ENCODE measurements at places on chromosomes 11 and 22.
A peak's percentile ranks its signal among the peaks of the same experiment; 100 is the strongest.

DNA sequence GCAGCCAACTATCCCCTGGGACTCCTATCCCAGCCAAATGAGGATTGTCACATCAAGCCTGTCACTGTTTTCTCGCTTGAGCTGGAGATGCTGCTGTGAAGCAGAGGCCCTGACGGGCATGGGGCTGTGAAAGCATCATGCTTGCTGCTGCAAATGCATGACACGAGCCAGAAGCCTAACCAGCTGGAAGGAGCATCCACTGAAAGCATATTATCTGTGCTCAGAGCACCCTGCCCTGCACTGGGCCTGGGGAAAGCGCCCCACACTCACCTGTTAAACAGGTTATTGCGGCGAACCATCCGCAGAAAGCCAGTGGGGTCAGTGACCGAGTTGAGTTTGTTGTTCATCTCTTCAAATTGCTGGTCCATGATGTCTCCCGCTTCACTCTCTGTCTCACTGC is 110.9 kb upstream of the PITPNB start:
- DNase-seq = no peak

DNA sequence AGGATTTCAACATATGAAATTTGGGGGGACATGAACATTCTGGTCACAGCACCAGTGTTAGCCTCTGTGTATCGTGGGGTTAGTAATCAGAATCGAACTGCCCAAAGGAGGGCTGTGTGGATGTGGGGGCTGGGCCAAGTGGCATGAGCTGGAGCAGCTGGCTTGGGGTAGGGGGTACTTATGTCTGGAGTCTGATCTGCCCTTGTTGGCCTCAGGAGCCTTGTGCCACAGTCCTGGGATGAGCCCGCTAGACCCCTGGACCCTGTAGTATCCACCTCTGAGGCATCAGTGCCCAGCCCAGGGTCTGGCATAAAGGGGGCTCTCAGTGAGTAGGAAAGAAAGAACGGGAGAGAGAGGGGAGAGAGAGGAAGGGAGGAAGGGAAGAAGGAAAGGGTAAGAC is 67.3 kb downstream of the LRRC32 start:
- no peak for DNase-seq

- no peak for DNase-seq
These were observed 12.4 kb upstream of the BRSK2 start for GRCh38 chr11:1377231-1377780.

DNA sequence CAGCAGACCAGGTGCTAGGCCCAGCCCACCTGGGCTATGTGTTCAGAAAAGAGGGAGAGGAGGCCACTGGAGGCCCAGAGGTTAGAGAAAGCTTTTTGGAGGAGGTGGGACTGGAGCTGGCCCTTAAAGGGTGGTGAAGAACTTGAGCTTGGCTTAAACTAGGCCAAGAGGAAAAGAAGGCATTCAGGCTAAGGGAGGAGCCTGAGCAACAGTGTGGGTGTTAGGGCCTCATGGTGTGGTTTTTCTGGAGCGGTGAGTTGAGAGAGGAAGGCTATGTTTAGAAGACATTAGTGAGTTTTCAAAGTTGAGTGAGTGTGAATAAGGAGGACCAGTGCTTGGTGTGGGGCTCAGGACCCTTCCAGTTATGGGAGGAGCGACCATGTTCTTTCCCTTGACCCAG is 6.2 kb downstream of the TAF6L start:
- no peak for DNase-seq

GRCh38 chr22:27336151-27337090 is 465.1 kb downstream of the MN1 start:
- no peak for DNase-seq

- DNase-seq = peak; percentile 44
These were observed 86.6 kb downstream of the DGCR2 start for GRCh38 chr22:19035474-19036228.

GRCh38 chr11:34473603-34474169 is 35.0 kb downstream of the CAT start:
- DNase-seq = no peak

DNA sequence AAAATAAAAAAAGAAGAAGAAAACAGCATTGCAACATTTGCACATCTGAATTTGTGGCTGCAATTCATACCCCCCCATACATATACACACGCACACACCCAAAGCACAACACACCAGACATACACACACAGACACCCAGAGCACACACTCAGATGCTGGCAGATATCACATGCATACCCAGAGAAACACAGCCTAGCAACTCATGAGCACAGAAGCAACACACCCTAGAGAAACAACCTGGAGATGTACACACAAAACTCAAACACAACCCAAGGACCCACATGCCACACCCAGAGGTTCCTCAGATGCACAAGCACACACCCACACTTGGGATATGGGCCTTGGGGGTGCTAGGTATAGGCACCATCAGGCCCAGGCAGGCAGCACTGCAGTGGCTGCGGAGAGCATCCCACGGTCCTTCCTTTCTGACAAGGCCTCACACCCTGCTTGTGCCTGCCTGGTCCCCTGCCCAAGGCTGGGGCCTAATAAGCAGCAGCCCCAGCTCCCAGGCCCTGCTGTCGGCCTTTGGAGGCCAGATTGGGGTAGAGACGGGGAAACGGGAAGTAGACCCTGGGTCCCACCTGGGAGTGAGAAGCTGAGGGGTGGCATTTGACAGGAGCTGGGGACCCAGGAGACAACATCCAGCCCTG is 3.1 kb downstream of the CST6 start:
- no peak for DNase-seq

DNA sequence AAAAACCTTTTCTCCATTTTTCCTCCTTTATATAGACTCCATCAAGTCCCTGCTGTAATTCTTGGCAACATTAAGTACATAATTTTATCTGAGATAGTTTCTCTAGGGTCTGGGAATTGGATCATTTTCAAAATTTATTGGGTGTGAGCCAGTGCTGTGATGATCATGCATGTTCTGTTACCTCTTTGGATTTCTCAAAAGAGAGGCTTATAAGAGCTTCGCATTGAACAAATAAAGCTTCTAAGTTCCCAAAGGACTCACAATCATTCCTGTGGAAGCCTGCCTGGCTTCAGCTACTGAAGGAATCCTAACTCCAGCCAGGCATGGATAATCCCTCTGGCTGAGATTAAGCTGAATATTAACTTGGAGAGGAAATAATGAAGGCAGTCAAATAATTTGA is 208.5 kb downstream of the RAB38 start:
- DNase-seq = no peak

DNA sequence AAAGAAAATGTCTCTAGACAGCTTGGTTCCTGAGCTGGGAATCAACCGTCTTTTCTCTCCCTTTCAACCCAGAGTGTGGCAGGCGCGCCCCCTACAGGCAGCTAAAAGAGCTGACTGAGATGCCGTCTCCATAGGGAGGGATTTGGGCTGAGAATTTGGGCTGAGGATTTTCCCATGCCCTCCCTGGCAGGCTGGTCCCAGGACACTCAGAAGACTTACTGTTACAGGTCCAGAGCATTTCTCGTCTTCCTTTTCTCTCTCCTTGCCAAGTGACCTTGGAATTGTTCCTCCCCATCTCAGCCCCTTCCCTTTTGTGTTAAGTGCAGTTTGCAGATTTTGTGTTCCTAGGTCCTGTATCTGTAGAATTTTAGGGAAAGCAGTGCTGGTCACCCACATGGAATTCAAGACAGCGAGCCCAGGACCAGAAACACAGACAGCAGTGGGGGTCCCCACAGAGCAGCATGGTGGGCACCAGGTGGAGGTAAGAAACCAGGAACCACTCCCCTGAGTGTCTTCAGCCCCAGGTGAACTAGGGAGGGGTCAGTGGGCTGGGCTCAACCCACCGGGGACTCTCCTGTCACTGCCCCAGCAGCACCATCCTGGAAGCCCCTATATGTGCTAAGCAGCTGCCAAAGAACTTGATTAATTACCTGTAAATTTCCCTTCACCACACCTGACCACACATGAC is 9.9 kb upstream of the IGLL5 start:
- DNase-seq = no peak

GRCh38 chr11:65274735-65275682 is 13.2 kb downstream of the POLA2 start:
- no peak for DNase-seq

DNA sequence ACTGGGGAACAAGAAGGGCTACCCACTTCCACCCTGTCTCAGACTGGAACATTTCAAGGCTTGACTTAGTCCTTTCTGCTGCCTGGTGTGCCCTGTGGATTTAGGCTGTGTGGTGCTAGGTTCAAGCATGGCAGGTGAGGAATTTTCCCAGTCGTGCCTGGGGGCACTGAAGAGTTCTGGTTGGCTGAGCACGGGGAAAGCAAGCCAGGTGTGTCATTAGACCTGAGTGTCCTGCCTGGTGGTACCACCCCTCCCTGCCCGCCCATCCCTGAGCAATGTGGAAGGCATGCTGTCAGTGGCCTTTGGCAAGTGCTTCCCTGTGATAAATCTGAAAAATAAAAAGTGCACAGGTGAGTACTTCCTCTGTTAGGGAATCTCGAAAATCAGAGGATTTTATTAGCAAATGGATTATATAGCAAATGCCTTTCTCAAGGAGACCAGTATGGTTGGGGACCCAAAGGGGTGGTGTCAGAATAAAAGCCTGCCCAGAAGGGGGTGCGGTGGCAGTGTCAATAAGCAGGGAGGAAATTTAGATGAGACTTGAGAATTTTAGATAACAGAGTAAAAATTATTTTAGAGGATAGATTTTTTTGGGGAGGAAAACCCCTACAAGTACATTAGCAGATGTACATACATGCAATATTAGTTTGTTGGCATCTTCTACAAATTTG is 22.8 kb downstream of the TEAD1 start:
- no peak for DNase-seq

DNA sequence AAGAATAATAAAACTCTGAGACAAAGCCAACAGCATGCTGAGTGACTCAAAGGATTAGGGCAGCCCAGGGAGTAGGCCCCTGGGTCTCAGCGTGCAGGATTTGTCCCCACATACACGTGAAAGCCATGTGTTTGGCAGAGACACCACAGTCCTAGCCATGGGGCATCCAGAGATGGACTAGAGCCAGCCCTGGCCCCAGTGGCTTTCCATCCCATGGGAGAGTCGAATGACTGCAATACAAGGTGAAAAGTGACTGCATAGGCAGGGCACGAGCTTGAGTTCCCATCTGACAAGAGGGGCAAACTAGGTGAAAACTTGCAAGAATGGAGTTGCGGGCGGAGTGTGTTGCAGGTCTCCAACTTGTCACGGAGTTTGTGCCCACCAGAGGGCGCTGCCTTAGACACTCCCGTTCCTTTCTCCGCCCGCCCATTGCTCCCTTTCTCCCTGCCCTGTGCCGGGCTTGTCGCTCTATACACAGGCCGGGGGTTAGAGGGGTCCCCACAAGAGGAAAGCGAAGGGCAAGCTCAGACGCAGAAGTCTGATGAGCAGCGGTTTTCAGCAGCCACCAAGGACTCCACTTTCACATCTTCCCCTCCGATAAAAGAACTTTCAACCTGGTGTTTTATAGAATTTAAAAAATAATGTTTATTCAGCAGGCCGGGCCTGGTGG is 24.2 kb downstream of the TSKU start:
- no peak for DNase-seq

- DNase-seq = no peak
These were observed 1101.6 kb upstream of the RAG2 start for GRCh38 chr11:37699644-37700043.

GRCh38 chr11:87353771-87354345 is 316.1 kb downstream of the TMEM135 start:
- no peak for DNase-seq

DNA sequence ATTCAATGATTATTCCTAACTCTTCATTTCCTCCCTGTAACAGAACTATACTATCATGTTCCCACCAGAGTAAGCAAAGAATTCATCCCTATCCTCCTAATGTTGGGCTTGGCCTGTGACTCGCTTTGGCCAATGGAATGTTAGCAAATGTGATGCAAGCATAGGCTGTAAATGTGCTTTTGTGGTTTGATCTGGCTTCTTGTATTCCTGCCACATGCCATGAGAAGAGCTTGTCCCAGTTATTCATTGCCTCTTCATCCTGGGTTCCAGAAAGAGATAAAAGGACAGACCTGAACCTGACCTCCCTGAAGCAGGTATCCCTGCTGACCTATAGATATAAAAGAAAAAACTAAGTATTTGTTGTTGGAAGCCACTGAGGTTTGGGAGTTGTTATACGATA is 51.0 kb downstream of the SYTL2 start:
- DNase-seq = no peak

DNA sequence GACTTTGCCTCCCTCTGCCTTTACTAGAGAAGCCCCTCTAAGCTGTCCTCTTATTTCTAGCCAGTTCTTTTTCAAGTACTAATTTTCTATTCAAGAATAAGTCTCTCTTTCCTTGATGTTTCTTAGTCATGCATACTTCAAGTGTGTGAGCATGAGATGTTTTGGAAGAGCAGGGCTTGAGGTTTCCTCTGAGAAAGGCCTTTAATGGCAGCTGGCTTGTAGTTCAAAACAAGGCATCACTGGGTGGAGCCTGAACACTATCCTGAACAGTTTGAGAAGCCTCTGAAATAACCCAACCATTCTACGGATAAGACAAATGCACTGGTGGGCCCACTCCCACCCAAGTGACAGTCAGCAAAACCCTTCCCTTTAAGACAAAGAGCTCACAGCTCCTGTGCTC is 37.6 kb downstream of the CLDN25 start:
- no peak for DNase-seq

- no peak for DNase-seq
These were observed 7.2 kb downstream of the PPFIBP2 start for GRCh38 chr11:7520981-7521487.

DNA sequence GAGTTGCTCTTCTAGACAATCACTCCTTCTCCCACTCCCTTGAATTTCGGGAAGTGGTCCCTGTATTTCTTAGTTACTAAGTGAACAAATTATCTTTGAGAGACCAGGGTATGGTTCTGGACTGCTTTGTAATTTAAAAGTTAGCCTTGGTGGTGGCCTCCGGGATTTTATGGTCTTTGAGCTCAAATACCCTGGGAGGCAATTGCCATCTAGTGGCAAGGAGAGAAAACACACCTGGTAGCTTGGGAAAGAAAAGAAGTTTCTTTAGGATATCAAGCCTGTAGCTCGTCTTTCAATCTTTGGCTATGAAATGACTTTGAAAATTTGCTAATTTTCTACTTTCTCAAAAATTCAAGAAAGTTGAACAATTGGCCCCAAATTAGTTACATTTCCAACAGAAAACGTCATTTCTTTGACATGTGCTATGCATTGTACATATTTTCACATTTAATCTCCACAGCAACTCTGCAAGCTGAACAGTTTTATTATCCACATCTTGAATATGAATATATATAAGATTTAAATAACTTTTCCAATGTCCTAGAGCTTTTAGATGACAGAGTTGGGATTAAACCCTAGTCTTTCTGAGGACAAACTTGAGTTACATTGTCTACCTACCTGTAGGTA is 39.1 kb downstream of the MMP27 start:
- peak; percentile 21 for DNase-seq

- DNase-seq = no peak
These were observed 21.5 kb downstream of the PICALM start for GRCh38 chr11:86047275-86047991.
